ENCODE measurements at places on chromosomes 13 and 19.

GRCh38 chr19:5139583-5140325 lies 170.8 kb downstream of the KDM4B start:
- no peak for DNase-seq

DNA sequence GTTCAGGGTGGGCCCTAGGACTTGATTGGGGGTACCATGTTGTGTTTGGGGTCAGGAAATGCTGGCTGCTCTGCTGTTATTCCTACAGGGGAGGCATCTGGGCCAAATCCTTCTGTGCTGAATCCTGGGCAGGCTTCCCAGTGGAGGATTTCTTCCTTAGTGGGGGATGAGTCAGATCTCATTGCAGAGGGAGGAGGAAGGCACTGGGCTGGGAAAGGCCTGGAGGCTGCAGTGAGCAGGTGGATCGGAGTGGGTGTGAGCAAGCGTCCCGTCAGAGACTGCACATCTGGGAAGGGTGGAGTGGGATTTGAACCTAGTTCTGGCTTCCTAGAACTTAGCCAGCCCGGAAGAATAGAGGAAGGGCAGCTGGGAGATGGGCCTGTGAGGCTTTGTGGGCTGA lies 11.5 kb downstream of the CCDC124 start:
- DNase-seq, result no peak

DNA sequence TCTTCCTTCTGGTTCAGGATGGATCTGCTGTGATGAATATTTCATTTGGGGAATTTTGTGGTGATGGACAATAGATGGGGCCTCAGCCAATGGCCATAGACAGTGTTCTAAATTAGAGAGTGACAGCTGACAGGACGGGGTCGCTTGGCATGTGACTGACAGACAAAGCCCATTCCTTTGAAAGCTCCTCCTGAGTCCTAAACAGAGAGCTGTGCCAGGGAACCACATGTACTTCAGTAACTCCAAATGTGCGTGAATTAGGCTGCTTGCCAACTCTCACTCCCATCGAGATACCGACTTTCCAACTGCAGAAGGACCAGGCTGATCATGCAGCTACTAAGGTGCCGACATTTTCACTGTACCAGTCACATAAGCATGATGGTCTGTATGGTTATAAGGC lies 187.7 kb downstream of the SHISA2 start:
- DNase-seq, result no peak

DNA sequence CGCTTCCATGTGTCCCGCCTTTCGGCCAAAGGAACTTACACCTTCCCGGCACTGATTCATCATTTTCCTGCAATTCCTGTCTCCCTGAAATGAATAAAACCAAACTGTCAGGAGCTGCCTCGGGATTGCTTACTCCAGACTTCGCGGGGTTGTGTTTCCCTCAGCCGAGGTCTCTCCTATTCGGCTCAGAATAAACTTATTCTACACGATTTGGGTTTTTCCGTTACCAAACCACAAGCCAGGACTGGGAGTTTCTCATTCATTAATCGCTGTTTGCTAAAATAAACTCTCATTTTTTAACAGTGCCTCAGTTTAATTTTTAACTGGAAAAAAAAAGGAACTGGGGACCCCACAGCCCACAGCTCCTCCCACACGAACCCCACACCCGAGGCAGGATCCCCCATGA lies 667 bp downstream of the ZNF878 start:
- DNase-seq, result no peak

DNA sequence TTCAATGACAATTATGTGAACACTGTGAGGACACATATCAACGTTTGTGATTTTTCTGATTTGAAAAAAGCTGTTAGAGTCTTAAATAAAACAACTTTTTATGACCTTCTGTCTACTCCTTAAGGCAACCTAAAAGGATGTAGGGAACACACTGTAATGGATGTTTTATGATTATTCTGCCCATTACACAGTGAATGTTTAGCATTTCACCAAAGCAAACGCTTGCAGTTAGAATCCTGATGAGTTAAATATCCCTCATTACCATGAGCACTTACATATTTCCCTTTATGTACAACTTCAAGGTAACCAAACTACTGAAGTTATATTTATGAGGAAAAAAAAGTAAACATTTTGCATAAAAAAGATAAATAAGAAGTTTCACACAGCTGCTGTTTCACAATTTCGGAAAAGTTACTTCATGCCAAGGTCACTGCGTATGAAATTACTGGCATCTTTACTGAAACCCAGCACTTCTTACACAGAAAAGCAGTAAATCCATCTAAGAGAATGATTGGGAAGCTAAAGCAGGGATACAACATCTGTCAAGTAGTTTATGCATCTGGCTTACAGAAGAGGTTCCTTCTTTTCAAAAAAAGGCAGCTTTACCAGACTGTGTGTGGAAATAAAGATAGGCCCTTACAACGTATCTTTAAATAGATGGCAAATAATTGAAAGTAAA lies 733.7 kb upstream of the ATXN8OS start:
- no peak for DNase-seq

GRCh38 chr19:42471554-42472249 lies 29.0 kb upstream of the CXCL17 start:
- no peak for DNase-seq

GRCh38 chr19:19485161-19485997 lies 30.0 kb downstream of the TSSK6 start:
- no peak for DNase-seq

- DNase-seq, result peak; percentile 5
Measured at GRCh38 chr13:109610517-109610916, 175.9 kb downstream of the IRS2 start.

- no peak for DNase-seq
Measured at GRCh38 chr13:99897076-99897440, 74.5 kb downstream of the ZIC5 start.

DNA sequence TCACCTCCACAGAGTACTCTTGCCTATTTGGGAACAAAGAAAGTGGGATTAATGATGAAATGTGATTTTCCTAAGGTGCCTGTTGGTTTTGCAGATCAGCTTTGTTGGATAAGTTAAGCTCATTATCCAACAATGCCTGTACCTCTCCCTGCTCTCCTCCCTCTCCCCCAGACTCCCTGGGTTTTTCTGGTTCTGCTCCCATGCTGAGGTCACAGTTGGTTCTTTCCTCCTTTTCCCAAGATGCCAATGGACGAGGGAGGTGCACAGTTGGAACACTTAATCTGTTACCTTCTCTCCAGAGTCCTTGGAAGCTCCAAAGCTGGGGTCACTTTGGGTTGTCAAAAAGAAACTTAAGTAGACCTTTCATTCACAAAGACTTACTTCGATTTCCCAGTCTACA lies 1.6 kb downstream of the OXGR1 start:
- DNase-seq, result no peak

DNA sequence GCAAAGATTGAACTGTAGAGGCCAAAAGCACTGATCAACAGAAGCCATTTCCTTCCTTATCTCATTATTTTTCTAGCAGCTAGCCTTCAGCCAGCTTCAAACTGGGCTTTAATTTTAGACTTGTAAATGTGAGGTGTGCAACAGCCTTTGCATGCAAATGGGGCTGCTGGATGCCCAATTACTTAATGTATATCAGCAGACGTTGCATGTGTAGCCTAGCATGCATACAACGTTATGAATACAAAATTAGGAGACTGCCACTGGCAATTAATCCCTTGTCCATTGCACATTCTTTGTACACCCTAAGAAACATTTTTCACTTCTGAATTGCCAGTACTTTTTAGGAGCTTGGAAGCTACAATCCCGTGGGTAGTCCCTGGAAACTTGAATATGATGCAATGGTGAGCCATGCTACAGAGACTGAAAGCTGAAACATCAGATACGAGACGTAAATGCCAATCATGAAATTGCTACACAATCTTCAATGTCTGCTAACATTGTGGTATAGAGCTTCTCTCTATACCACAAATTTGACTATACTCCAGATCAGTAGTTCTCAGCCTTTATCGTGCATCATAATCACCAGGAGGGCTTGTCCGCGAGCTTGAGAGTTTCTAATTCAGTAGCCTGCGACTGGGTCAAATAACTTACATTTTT lies 20.2 kb downstream of the EPSTI1 start:
- no peak for DNase-seq

- no peak for DNase-seq
Measured at GRCh38 chr19:13881251-13881691, 4.3 kb downstream of the NANOS3 start.

DNA sequence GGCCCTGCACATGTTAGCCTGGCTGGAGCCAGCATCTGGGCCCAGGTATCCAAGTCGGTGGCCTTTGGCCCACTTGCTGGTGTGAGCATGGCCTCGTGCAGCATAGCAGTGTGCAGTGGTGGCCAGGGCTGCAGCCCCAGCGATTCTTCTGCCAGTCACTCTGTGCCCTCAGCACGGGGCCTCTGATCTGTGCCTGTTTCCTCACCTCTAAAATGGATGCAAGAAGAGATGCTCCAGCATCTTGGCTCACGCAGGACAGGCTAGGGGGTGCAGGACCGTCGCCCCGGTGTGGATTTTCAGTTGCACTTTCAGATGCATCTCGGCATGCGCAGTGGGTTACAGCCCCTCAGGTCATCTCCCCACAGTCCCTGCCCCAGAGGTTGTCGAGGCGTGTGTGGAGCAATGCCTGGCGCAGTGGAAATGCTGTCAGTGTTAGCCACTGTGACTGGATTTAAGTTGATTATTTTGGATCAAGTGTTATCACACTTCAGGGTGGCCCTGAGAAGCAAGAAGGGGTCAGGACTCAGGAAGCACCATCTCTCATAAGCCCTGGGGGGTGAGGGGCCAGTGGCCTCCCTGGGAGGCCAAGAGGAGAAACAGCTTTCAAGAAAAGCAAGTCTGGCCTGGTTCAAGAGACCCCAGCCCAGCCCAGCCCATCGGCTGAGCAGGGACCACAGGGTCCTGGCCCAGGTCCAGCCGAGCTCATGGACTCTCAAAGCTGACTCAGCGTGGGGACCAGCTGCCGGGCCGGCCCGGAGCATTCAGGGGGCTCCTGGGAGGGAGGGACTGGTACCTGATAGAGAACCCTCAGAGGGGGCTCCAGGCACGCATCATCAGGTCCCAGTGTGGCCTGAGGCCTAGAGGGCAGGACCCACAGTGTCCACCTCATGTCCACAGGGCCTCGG lies 27.8 kb downstream of the AP1M1 start:
- DNase-seq, result no peak
